ENCODE measurements at places on chromosomes 2 and 18.

DNA sequence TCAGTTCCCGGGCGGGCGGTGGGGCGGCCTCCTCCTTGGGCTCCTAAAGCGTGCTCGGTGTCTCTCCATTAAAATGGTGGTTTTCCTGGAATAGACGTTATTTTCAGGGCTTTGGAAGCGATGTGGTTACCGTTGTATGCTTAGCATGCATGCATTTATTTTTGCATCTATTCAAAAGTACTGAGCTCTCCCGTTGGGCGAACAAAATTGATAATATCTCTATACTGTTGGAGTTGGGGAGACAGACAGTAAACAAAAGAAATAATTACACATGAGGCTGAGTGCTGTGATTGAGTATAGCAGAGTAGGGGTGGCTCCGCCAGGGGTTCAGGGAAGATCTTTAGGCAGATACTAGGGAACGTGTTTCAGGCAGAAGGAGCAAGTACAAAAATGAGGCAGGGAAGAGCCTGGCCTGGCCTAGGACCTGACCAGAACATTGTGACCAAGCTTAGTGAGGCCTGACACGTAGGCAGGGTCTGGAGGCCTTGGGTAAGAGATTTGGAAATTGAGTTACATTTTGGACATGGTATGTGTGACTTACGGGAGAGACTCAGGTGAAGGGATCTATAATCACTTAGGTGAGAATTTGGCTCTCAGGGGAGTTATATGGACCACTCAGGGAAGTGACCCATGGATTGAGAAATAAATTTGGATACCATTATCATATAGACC lies 674 bp downstream of the NCAPH start:
- DNase-seq, result no peak

DNA sequence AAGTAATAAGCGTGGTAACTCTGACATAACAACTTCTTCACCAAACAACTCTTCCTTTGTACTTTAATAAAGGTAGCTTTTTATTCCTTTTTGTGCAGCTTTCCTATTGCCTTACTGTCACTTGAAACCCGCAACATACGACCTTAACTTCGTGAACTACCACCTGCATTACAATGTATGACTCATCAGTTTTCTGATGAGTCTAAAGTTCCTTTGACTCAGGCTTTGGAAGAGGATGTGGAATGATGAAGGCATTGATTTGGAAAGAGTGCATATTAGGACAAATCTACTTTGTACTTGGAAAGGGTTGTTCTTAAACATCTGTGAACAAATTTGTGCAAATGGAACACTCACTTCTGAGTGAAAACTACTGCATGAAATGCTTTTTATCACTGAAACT lies 1012.1 kb downstream of the TMEM182 start:
- no peak for DNase-seq

DNA sequence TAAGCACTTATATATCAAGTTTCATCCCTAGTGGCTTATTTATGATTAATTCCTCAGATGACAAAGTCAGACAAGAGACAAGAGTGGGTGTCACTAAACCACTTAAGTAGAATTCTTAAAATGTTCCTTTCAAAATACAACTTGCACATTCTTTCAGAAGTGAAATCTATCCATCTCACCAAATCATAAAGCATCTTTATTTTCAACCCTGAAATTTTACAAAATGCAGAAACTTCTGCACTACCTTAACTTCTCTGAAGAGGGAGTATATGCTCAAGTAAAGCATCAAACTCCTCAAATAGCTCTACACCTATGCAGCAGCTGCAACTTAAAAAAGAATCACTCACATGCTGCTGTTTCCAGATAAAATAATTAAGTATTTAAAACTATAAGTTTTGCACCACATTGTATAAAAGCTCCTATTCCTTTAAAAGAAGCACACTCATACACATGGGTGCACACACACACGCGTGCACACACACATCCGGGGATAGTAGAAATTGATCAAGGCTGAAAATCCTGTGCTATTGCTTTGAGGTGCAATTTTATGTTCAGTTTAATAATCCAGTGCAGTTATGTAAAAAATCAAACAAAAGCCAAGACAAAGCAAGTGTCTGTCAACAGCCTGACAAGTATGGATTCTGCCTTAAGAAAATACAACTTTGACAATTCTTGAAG lies 244.5 kb downstream of the TCF4 start:
- DNase-seq, result no peak

DNA sequence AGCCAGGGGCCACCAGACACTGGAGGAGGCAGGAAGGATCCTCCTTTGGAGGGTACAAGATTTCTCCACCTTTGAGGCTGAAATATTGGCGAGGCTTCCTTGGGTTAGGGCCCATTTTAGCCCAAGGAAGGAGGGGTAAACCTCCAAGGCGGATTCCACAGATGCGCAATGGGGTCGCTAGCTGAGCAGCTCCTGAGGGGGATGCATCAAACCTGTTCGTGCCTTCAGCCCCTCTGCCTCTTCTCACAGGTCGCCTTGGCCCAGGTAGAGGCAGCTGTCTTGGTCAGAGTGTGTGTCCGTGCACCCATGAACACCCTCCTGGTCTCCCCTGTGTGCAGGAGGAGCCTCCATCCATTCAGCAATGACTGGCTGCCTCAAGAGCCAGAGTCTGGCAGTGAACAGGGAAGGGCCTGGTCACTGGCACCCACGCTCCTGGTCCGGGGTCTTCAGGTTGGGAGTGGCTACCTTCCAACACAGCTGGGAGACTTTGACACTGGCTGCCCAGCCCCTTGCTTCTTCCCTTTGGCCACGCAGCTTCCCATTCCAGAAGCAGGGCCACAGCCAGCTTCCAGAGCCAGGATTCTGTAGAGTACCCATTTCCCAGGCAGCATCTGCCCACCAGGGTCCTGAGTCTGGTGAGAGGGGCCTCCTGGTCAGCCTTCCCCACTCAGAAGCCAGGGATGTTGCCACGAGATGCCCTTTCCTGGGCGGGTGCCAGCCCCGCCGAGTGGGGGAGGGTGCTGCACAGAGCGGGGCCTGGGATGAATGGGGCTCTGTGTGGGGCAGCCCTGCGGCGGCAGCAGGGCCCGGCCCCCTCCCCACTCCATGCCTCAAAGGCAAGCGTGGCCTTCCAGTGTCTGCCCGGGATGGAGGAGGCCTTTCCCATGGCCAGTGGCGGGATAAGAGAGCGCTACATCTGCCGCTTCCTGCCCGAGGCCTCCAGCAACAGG lies 95.8 kb upstream of the GPC1 start:
- no peak for DNase-seq

DNA sequence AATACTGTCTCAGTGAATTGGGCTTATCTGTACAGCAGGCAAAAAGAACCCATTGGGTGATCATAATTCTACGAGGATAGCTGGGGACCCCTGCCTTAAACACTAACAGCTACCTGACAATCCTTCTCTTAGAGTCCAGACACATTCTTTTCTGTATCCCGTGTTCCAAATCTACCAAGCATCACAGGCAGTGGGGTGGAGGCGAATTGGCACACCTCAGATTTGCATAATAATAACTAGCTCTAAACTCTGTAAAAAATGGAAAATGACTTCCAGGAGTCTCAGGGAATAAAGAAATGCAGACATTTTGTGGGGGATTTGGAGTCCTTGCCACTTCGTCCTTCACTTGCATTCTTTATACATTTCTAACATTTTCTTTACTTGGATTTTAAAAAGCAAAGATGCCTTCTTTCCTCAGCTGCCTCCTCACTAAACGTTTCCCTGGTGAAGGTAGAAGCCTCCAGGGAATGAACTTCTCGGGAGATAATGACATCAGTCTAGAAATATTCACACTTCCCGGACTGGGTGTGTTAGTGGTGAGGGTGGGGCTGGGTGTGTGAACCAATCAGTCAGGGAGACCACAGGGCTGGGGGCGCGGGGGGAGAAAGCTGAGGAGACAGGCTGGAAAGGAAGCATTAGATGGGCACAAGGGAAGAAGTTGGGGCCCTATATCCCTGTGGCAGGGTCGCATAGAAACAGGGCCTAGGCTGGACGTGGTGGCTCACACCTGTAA lies 59.1 kb upstream of the BOD1L2 start:
- no peak for DNase-seq

DNA sequence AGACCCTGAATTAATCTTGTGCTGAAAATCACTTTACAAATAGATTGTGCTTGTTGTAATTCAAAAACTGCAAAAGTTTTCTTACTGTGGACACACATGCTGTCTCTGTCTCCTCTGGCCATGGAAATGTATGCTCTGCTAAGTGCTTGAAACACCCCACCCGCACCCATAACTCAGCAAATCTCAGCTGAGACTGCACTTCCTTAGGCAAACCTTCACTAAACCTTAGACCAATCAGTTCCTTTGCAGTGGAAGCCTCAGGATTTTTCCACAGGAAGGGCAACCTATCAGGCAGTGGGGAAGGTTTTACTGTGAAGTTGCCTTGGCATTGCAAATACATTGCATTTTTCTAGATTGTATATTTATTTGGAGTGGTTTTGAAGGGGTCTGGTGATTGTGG lies 62.2 kb upstream of the PLA2R1 start:
- DNase-seq, result no peak
